ENCODE measurements at places on chromosomes 7 and 10. TPM values are rescaled to one million over a fixed set of nuclear protein-coding genes. Genes with fewer than 3 reads are reported as not detected.

Gene PRKCQ
- 3.7 TPM for total RNA-seq

Gene SFRP5
- total RNA-seq: 35.0 TPM

Gene R3HCC1L
- total RNA-seq: 15.2 TPM

Gene MACC1
- total RNA-seq: 0.06 TPM

Gene CYP26A1
- 1.2 TPM for total RNA-seq

Gene NEBL
- total RNA-seq: 270 TPM

Gene CFAP69
- total RNA-seq: 19.2 TPM

Gene CALHM1
- not detected for total RNA-seq

Gene FGFBP3
- total RNA-seq: 14.2 TPM
